Activated CD8-positive, alpha-beta T cell treated with anti-CD3 and anti-CD28 coated beads for 36 hours (primary cell): ENCODE measurements at places on chromosomes 12 and 14.

DNA sequence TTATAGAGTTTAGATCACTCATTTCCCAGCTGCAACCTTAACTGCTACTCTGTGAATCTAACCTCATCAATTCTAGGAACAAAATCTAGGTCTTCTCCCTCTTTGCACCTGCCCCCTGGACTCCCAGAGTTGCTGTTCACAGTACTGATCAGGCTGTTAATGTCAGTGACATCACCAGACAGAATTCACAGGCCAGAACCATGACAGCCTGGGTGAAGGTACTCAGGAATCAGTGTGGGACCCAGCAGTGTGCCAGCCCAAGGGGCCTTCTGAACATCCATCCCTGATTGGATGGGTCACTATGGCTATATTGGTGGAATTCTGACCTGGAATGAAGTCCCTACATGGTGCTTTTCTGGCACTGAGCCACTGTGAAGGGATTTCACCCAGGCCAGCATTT is 72.8 kb downstream of the CLMN start:
- no peaks in the 10 kb centered on the region for H3K4me1 ChIP-seq
- H3K36me3 ChIP-seq = no peaks in the 10 kb centered on the region
- no peak overlapping the region for H3K4me3 ChIP-seq
- no peaks in the 10 kb centered on the region for H3K27me3 ChIP-seq

DNA sequence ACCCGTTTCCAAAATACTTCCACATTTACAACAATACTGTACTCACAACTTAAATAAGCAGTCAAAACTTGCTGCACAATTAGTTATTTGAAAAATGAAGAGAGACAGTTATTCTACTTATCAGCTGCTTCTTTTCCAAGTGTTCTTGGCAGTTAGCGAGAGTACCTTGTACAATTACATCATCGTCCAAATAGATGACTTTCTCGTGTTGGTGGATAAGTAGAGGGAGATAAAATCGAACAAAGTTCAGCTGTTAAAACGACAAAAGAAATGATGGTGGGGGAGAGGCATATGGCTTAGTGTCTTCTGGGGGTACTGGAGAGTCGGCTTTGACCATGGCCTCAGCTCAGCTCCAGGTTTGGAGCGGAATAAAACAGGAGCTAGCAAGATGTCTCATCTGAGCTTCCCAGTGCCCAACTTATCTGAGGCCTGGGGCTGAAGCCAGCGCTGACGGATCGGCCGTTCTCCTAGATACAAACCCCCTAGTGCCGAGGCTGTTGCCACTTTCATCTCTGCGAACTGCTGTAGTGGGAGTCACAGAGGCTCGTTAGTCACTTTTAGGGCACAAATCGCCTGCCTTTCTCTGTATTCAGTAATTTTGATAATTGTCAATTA is 31.7 kb downstream of the TDG start:
- no peaks in the 10 kb centered on the region for H3K4me1 ChIP-seq
- H3K36me3 ChIP-seq = no peaks in the 10 kb centered on the region
- H3K27me3 ChIP-seq = peaks cover 11% of the 10 kb centered on the region

- H3K27me3 ChIP-seq = no peaks in the 10 kb centered on the region
- no peak overlapping the region for H3K4me3 ChIP-seq
- DNase-seq = no peak
- H3K4me1 ChIP-seq = peaks cover 10% of the 10 kb centered on the region
Measured at GRCh38 chr12:112357214-112357613, 25.0 kb downstream of the HECTD4 start.

DNA sequence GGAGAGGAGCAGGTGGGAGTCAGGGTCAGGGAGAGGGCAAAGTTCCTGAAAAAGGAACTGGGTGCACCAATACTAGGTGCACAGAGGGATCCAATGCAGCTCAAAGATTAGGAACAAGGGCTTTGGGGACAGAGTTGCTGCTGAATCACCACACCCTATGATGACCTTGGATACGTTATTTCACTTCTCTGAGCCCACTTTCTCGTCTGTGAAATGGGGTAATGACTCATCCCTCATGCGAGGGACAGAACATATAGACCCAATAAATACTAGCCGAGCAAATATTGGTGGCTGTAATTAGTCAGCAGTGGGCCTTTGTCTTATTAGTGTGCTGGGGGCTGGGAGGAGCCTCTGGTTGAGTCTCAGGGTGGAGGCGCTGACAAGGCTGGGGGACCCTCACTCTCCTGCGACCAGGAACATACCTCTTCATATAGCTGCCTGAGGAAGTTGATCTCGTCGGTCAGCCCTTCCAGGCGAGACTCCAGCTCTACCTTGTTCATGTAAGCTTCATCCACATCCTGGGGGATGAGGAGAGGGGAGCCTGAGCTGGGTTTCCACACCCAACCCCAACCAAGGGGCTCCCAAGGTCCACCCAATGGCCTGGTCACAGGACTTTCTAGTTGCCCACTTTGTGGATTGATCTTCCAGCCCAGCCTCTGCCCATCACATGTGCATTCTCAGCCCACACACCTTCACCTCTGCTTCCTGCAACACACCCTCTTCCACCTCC is 4.5 kb downstream of the KRT8 start:
- peaks cover 4% of the 10 kb centered on the region for H3K4me1 ChIP-seq
- H3K27me3 ChIP-seq = no peaks in the 10 kb centered on the region
- DNase-seq = no peak
- no peak overlapping the region for H3K4me3 ChIP-seq

- DNase-seq = no peak
- peaks cover 17% of the 10 kb centered on the region for H3K4me1 ChIP-seq
- H3K4me3 ChIP-seq = no peak overlapping the region
- H3K36me3 ChIP-seq = no peaks in the 10 kb centered on the region
- peaks cover 13% of the 10 kb centered on the region for H3K27me3 ChIP-seq
Measured at GRCh38 chr14:101123618-101124510, 220.3 kb upstream of the RTL1 start.

GRCh38 chr12:6534945-6535696 is 804 bp downstream of the GAPDH start:
- peaks cover 47% of the 10 kb centered on the region for H3K4me1 ChIP-seq
- peaks cover 71% of the 10 kb centered on the region for H3K36me3 ChIP-seq

DNA sequence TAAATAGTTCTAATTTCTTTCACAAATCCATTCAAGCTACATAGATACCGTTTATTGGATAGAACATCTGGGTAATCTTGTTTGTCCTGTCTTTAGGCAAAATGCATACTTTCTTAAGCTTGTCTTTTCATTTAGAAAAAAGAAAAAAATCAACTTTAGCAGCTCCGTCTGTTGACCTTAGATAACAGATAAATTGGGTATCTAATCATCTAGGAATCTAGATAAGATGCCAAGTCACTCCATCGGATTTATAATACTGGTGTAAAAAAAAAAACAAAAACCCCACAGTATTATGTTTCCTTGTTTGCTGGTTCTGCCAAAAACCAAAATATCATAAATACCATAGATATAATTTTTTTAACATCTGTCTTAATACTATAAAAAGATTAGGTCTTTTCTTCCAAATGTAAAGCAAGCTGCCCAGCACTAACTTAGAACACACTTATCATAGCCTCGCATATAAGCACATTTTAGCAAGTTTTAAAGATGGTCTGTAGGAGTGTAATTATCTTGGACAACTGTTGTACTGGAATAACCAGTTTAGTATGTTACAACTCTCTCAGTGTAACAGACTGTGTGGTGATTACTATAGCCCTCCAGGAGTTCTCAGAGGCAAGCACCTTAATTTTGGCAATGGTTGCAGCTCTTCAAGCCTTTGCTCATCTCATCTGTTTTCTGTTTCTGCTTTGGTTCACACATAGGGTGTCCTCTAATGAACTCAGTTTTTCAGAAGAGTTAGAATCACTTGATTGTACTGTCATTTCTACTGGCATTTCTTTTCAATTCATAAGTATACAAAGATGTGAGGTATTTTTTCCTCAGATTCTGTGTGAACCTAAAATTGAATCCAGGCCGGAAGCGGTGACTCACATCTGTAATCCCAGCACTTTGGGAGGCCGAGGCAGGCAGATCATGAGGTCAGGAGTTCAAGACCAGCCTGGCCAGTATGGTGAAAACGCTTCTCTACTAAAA is 83.1 kb downstream of the ANO6 start:
- no peak overlapping the region for H3K4me3 ChIP-seq
- no peaks in the 10 kb centered on the region for H3K27me3 ChIP-seq
- no peak for DNase-seq
- H3K36me3 ChIP-seq = peaks cover 5% of the 10 kb centered on the region
- H3K4me1 ChIP-seq = no peaks in the 10 kb centered on the region
- no peak overlapping the region for H3K27ac ChIP-seq

DNA sequence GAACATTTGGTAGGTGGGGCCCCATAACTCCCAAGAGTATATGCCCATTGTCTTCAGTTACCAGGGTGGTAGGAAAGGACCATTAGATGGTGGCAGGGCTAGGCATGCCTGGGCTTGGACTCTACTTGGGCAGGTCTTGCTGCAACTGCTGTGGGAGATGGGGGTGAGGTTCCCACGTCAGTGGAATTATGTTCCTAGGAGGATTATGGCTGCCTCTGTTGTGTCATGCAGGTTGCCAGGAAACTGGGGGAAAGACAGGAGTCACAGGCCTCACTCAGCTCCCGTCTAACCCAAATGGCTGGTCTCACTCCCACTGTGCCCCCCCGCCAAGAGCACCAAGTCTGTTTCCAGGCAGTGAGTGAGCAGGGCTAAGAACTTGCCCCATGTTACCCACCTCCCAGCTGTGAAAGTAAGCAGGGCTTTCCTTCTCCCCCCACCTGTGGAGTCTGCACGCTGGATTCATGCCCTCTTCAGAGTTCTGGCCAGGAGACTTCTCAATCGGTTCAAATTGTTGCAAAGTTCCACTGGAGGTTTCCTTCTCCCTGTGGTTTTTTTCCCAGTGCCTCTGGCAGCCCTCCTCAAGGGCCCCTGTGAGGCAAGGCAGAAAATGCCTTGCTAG is 337.5 kb downstream of the CCDC91 start:
- no peak for DNase-seq
- no peak overlapping the region for H3K27ac ChIP-seq
- peaks cover 20% of the 10 kb centered on the region for H3K36me3 ChIP-seq

DNA sequence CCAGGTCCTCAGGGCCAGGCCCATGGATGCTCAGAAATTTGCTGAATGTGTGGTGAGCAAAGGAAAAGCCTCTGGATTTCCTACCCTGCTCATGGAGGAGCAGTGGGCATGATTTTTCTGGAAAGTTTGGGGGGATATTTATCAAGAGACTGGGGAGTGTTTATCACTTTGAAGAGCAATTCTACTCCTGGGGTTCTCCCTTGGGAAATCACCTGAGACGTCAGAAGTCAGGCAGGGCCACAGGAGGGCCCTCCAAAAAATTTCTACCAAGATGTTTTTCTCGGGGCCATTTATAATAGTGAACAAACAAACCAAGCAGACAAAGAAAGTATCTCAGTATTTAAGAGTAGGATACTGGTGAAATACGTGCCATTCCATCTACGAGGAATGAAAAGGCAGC is 20.1 kb upstream of the EIF2B2 start:
- no peaks in the 10 kb centered on the region for H3K36me3 ChIP-seq
- DNase-seq = no peak
- no peak overlapping the region for H3K4me3 ChIP-seq
- H3K27ac ChIP-seq = no peak overlapping the region
- no peaks in the 10 kb centered on the region for H3K27me3 ChIP-seq
- H3K4me1 ChIP-seq = no peaks in the 10 kb centered on the region

GRCh38 chr14:72904840-72905561 is 11.1 kb upstream of the DPF3 start:
- no peak overlapping the region for H3K27ac ChIP-seq
- H3K4me1 ChIP-seq = no peaks in the 10 kb centered on the region
- no peaks in the 10 kb centered on the region for H3K36me3 ChIP-seq

DNA sequence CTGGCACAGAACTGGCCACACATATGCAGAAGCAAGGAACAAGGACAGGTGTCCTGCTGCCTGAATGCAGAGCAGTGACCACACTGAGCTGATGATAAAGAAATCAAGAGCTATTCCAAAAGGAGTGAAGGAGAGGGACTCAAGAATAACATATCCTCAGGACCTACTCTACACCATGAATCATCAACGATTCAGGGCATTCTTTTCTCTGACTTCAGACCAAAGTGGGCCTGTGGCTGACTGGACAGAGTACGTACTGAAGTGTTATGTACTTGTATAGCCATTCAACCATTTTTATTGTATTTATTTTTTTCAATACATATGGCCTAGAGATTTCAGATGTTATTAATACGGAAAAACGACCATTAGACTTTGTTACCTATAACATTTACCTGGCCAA is 177.5 kb upstream of the TMTC1 start:
- no peak overlapping the region for H3K4me3 ChIP-seq
- no peaks in the 10 kb centered on the region for H3K4me1 ChIP-seq
- no peaks in the 10 kb centered on the region for H3K27me3 ChIP-seq
- DNase-seq = no peak
- H3K27ac ChIP-seq = no peak overlapping the region
- H3K36me3 ChIP-seq = no peaks in the 10 kb centered on the region

- H3K27ac ChIP-seq = peak overlapping the region; percentile 90
- peaks cover 47% of the 10 kb centered on the region for H3K4me1 ChIP-seq
- DNase-seq = peak; percentile 54
- H3K36me3 ChIP-seq = peaks cover 5% of the 10 kb centered on the region
- no peaks in the 10 kb centered on the region for H3K27me3 ChIP-seq
Measured at GRCh38 chr12:15563663-15564062, 225.5 kb downstream of the EPS8 start.

- peaks cover 1% of the 10 kb centered on the region for H3K27me3 ChIP-seq
- no peaks in the 10 kb centered on the region for H3K4me1 ChIP-seq
- H3K27ac ChIP-seq = no peak overlapping the region
- no peaks in the 10 kb centered on the region for H3K36me3 ChIP-seq
- DNase-seq = no peak
Measured at GRCh38 chr12:20211541-20211940, 156.8 kb upstream of the PDE3A start.

DNA sequence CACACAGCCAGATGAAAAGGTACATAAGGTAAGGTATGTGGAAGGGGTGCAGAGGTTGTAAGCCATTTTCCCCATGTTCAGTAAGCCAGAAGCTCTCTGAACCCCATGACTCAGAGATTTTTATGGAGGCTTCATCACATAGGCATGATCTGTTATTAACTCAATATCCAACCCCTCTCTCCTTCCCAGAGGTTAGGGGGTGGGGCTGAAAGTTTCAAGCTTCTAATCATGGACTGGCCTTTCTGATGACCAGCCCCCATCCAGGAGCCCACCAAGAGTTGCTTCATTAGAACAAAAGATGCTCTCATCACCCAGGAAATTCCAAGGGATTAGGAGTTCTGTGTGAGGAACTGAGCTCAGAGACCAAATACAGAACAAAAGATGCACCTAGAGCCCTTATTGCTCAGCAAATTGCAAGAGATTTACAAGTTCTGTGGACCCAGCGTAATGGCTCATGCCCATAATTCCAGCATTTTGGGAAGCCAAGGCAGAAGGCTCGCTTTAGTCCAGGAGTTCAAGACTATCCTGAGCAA is 103.2 kb upstream of the DAAM1 start:
- H3K4me3 ChIP-seq = no peak overlapping the region
- no peak for DNase-seq
- H3K4me1 ChIP-seq = no peaks in the 10 kb centered on the region
- H3K27me3 ChIP-seq = peaks cover 4% of the 10 kb centered on the region

GRCh38 chr12:65765436-65765813 is 58.9 kb upstream of the HMGA2 start:
- peaks cover 10% of the 10 kb centered on the region for H3K27me3 ChIP-seq
- DNase-seq = no peak
- H3K27ac ChIP-seq = no peak overlapping the region
